ENCODE measurements at places on chromosomes 6 and 20.

DNA sequence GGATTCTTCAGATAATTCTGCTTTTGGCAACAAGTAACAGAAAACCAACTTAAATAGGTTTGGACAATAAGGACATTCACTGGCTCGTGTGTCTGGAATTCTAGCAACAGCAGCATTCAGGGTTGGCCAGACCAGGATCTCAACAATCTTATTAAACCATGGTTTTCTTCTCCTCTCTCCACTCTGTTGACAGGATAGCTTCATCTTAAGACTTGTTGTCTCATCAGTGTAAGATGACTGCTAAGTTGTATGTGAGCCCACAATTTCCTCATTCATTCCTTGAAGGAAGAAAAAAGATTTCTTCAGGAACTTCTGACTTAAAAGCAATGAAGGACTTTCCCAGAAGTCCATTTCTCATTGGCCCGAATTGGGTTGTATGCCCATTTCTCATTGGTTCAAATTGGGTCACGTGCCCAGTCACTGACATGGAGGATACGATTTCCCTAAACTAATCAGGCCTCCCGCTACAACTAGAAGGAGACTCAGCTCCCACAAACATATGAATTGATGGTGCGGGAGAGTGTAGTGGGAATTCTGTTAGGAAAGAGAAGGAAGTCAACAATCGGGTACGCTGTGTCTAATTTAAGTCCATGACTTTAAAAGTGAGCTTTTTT, 83.7 kb downstream of the SLC22A3 start:
- DNase-seq: no peak

DNA sequence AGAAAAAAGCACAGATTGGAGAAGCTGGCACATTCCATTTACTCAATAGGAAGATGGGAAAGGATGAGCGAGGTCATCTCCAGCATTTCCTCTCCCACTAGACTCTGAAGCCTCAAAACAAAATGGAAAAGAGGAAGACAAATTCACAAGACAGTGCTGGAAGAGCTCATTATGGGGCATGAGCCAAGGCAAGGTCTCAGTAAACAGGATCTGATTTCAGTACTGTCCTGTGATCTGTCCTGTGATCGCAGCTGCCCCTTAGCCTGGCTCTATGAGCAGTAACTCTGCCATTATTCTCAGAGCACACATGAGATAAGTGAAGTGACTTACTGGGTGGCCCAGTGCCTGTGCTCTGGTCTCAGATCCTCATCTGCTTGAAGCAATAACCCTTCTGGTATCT, 68.1 kb upstream of the SLC4A11 start:
- DNase-seq: no peak

GRCh38 chr6:98840385-98840784, 6.0 kb downstream of the POU3F2 start:
- no peak for DNase-seq

GRCh38 chr6:18329776-18330175, 57.4 kb upstream of the RNF144B start:
- no peak for DNase-seq

GRCh38 chr6:56567501-56567900, 75.2 kb downstream of the DST start:
- no peak for DNase-seq

DNA sequence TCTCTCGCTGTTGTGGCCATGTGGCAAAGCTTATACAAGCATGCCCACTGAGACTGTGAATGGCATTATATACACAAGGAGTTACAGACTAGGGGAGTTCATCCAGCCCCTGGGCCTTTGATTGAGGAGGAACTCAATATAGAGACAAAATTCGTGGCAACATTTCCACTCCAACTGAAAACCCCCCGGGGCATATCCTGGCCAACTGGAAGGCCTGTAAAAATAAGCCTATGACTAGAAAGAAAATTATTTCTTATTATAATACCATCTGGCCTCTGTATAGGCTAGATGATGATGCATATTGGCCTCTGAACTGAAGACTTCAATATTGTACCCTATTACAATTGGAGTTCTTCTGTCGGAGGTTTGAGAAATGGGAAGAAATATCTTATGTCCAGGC, 175.5 kb upstream of the GJE1 start:
- DNase-seq: no peak

GRCh38 chr6:14417377-14417776, 299.8 kb downstream of the CD83 start:
- no peak for DNase-seq

- no peak for DNase-seq
Measured at GRCh38 chr6:137744877-137745276, 122.2 kb upstream of the TNFAIP3 start.

DNA sequence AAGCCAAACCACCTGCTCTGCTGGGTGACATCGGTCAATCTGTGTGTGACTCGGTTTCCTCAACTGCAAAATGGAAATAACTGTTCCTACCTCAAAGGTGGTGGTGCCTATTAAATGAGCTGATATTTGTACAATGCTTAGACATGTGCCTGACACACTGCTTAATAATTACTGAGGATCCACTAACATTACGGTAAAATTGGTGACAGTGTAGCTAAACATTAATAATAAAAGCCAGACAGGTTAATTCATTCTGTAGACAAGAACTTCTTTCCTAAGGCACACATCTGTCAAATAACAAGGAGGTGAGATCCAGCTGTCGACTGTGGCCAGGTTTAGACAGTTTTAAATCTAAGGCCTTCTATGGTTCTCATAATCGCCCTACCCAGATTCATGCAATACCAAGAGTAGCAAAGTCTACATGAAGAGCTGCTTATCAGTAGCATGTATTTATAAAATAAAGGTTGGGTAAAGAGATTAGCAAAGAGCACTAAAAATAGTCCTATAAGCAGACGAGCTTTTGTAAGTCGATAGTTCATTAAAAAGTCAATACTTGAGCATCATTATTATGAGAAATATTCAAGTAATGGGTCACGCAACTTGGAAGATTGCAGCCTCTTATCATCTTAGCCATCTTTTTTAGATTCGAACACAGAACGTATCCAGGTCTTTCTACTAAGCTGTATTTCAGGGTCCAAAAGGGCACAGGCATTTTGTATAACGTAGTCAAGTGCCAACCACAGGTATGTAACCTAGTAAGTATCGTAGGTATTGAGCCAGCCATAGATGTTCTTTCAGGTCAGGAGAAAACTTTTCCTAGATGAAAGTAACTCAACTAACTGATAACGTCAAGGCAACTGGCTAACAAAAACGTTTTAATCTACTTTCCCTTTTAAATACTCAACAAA, 3.2 kb downstream of the CNKSR3 start:
- DNase-seq: no peak

DNA sequence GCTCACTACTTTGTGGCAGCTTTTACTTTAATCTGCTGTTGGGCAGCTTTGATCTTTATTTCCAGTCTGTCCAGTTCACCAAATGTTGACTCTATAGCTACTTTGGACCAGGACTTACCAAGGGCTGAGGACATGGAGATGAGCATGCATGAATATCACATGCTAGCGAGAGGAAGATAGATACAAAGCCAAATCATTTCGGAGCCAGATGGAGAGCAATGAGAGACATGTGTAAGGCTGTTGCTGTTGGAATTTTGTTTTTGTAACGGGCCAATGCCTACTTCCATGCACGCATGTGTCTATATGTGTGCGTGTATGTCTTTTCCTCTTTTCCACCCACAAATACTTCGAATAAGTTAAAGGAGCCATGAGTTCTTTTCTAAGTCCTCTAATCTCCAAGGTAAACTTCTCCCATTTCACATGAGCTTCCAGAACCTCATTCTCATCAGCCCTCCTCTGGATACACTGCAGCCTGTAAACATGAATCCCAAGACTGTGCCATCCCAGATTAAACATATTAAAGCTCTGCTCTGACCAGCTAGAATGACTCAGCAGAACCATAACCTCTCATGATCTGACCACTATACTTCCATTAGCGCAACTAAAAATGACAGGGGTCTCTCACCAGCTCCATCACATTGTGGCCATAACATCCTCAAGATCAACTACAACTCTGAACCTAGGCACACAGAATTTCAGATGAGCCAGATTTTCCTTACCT, 160.7 kb downstream of the LRFN2 start:
- no peak for DNase-seq

DNA sequence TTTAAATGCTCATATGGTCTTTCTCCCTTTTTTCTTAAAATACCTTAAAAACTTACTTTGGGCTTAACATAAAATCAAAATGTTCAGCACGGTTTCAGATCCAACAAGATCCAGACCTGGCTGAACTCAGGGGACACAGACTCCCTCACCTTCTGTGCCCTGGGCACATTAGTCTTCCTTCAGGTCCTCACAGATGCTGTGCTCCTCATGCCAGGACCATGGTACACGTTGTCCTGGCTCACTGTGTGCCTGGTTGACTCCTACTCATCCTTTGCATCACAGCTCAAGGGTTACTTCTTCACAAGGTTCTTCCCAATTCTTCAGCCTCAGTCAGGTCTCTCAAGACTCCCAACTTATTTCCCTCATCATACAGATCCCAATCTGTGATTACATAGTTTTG, 73.6 kb upstream of the TCF21 start:
- DNase-seq: no peak

GRCh38 chr6:49202924-49203536, 260.0 kb downstream of the MMUT start:
- no peak for DNase-seq

DNA sequence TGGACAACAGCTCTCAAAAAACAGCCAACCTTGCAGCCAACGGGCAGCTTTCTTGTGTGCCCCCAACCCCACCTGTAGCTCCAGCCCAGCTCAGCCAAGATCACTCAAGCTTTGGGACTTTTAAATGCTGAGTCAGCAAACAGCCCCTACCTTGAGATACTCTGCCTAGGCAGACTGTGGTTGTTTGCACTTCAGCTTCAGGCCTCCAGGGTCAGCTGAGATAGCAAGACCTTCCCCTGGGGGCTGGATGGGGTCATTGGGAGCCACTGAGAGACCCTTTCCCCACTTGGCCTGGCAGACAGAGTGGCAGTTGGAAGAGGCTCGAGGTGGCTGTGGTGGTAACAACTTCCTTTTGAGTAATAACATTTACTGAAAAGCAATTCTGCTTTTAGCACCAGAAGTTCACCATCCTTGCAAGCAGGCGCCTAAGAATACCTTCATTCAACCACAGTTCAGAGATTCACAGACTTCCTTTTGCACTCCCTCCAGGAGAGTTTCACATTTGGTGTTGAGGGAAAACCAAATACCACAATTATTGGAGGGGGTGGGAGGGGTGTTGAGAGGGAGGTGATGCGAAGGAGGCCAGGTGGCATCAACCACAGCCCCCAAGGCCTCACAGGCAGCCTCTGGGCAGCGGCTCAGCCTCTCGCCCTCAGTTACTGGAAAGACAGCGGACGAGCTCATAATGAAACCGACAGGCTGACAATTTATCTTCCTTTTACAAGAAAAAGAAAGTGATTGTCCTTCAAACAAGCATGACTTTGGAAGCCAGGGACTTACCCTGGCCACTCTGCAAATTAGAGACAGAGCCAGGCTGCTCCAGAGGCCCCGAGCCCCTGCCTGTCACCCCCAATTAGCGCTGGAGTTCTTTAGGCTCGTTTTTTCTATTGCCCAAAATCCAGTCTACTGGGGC, 148.1 kb downstream of the CEBPB start:
- no peak for DNase-seq

DNA sequence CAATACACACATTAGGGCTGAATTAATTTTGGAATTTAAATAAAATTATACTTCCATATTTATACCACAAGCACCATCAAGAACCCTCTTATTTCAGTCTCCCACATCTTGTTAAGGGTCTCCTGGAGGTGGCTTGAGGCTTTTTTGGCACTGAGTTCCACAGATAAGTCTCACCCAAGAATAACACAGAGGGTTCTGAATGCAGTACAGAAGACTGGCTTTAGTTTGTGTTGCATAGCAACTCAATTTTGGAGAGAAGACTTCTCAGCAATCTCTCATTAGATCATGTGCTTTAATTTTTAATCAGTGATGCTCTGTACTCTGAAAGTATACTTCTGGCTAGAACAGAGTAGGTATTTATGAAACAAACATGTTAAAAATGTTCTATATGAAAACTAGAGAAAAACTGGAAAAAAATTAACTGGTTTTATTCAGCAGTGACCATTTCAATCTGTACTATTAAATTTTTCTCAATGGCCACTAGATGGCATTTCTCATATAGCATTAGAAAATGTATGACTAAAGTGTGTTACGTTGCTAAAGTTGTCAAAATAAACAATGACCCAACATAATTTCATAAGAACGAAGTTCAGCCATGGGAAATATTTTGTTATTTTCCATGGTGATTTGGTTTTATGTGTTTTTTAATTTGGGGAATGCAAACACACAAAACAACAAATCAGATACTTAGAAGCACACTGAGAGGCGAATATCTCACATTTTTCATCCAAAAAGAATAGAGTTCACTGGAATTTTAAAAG, 32.7 kb upstream of the MAP7 start:
- DNase-seq: peak; percentile 18

GRCh38 chr6:100627911-100628758, 163.4 kb upstream of the SIM1 start:
- no peak for DNase-seq

DNA sequence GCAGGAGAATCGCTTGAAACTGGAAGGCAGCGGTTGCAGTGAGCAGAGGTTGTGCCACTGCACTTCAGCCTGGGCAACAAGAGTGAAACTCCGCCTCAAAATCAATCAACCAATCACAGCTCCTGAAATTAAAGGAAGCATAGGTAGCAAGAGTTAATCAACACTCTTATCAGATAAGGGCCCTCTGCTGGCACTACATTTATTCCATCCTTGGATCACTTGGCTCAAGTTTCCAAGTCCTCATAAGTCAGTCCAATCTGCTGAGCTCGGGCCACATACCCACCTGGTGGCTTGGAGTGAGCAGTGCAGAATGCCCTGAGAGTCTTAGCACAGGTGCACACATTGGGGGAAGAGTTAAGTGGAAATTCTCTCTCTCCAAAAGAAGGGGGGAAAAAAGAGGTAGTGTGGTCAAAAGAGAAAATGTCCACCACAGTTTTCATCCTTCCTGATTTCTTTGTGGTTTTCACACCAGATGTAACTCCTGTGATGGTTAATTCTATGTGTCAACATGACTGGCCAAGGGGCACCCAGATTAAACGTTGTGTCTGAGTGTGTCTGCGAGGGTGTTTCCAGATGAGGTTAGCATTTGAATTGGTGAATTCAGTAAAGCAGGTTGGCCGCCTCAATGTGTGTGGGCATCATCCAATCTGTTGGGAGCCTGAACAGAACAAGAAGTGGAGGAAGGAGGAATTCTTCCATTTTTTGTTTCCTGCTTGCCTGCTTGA, 14.2 kb upstream of the FAM8A1 start:
- no peak for DNase-seq

DNA sequence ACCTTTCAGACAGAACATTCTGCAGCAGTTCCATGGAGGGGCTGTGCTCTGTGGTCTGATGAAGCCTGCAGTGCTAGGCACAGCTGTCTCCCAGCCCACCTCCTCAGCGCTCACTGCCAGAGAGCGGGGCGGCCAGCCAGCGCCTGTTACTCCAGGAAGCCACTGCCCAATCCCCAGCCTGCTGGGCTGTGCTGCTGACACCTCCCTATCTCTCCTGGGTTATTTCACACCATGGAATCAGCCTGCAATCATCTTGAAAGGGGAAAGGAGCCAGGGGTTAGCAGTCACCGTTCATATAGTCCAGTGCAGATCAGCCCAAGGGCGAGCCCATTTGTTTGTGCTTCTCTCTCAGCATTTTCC, 46.3 kb upstream of the NHSL1 start:
- no peak for DNase-seq

GRCh38 chr6:166645896-166646295, 18.8 kb upstream of the RPS6KA2 start:
- no peak for DNase-seq

GRCh38 chr20:32764005-32764960, 2.1 kb downstream of the DNMT3B start:
- DNase-seq: no peak

Data from NCI-H1417 treated with DMSO at 0.1 percent for 48 hours (cell line).